AG09319 (cell line): ENCODE measurements at places on chromosomes 6 and 20.
A peak's percentile ranks its signal among the peaks of the same experiment; 100 is the strongest.

GRCh38 chr6:31559606-31559957 is 12.2 kb downstream of the NFKBIL1 start:
- no peak for DNase-seq

- peak; percentile 5 for DNase-seq
These were observed 2.1 kb downstream of the SALL4 start for GRCh38 chr20:51800060-51800871.

DNA sequence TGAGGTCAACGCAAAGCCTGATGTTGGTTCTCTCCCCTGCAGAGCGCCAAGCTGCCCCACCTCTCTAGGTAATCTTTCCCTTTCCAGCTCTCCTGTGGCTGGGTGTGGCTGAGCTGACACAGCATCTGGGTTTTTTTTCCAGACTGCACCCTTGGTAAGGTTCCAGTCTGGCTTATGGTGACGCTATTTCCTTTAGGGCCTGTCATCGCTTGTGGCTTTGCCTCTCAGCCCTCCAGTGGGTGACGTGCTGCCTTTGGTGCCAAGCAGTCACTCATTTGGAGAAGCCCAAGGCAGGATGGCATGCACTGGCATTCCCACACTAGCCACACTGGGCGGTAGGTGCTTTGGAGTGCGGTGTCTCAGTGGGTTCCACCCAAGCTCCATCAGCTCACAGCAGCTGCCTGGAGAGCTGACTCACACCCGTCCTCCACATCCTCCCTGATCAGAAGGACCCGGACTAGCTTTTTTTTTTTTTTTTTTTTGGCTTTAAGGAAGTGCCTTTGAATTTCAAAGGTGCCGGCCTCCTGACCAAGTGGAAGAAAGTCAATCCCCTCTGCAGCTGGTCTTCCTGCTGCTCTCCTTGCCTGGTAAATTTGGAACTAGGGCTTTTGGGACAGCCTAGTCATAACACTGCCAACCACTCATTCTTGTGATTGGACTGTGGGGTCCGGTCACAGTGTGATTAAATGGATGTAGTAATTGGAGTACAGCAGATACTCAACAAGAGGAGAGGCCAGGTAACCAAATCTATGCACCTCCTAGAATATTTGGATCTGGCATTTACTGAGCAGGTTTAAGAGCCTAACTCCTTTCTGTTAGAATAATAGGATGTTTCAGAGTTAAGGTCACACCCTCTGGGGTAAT is 153.6 kb downstream of the CD83 start:
- DNase-seq = peak; percentile 23

DNA sequence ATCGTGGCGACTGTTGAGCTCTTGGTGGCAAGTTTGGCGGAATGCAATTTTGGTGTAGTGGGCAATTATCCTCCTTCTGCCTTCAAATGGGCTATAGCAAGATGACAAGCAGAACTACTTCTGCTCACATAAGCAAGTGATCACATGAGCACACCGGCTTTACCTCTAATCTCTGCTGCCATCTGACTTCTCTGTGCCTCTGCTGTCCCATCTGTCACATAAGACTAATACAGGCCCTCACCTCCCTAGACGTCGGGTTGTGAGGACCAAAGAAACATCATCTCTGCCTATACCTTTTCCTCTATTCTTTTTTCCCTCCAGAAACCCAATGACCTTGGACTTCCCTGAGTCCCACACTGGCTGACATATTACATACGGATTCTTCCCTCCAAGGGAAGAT is 13.3 kb upstream of the WTAP start:
- no peak for DNase-seq

GRCh38 chr6:145276756-145277155 is 458.6 kb downstream of the EPM2A start:
- DNase-seq = no peak

DNA sequence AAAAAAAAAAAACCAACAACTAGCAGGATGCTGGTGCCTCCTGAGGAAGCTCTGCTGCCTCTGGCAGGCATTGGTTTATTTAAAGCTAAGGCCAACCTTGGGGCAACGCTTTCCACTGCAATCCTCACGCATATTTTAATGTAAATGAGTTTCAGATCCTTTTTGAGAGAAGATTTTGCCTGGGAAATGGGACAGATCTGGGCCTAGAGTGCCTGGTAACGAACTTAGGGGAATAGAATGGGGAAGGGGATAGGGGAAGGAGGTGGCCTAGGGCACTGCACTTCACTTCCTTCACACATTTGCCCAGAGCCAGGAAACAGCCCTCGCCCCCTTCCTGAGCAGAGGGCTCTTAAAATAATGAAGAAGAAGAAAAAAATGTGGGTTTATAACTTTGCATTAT is 132.7 kb upstream of the TMEM170B start:
- no peak for DNase-seq

- DNase-seq = no peak
These were observed 56.3 kb upstream of the CD93 start for GRCh38 chr20:23142162-23143050.

- no peak for DNase-seq
These were observed 53.3 kb downstream of the SLC22A23 start for GRCh38 chr6:3403238-3404173.

- DNase-seq = no peak
These were observed 38.3 kb upstream of the ATXN1 start for GRCh38 chr6:16799279-16800193.

- no peak for DNase-seq
These were observed 133.2 kb upstream of the LY86 start for GRCh38 chr6:6455272-6455671.

- DNase-seq = no peak
These were observed 155.2 kb upstream of the INSM1 start for GRCh38 chr20:20212675-20213096.

- no peak for DNase-seq
These were observed 109.0 kb downstream of the HFE start for GRCh38 chr6:26195924-26196845.

DNA sequence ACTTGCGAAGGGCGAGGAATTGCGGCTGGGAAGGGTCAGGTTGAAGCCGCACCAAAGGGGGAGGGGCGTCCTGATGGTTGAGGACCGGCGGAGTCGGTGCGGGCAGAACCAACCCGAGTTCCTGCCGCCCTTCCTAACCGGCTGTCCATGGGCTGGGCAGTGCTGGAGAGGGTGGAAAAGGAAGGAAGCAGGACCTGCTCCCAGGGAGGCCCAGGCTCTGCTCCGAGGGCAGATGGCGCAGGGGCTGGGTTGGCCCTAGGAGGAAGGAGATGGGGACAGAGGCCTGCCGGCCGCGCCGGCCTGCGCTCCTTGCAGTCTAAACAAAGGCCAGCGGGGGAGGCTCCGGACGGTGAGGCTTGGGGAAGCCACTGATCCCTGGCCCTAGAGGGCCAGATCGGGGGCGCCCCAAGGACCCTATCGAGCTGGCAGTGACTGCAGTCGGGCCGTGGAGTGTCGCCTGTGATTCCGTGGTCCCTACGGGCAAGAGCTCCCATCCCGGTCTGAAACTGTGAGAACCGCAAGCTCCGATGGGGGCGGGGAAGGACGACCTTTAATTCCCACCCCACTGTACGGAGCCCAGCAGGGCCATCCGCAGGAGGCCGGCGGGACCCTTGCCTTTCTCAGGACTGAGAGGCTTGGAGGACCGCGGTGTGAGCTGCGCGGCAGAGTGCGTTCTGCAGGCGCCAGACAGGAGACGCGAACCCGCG is 39.4 kb downstream of the YTHDF1 start:
- no peak for DNase-seq
